ENCODE measurements at places on chromosomes 4 and X. TPM values are rescaled to one million over a fixed set of nuclear protein-coding genes. Genes with fewer than 3 reads are reported as not detected.

The MAGEA11 gene
- total RNA-seq, result not detected

The FAM241A gene
- 3.4 TPM for total RNA-seq

The PCYT1B gene
- 0.06 TPM for total RNA-seq

The CRMP1 gene
- not detected for total RNA-seq

The SCOC gene
- 13.5 TPM for total RNA-seq

The SPIN2B gene
- 12.7 TPM for total RNA-seq

The RPS6KA6 gene
- not detected for total RNA-seq

The CCKAR gene
- not detected for total RNA-seq

The MAOA gene
- total RNA-seq, result 0.55 TPM

The SPIN4 gene
- total RNA-seq, result 3.0 TPM

The FAM236B gene
- total RNA-seq, result not detected

The CLDN22 gene
- total RNA-seq, result not detected

The USP53 gene
- total RNA-seq, result 21.4 TPM

The PDE6B gene
- 18.4 TPM for total RNA-seq

The BST1 gene
- not detected for total RNA-seq

The SGMS2 gene
- not detected for total RNA-seq

The CD40LG gene
- total RNA-seq, result 38.4 TPM

The TCP11X2 gene
- not detected for total RNA-seq

The CT45A2 gene
- not detected for total RNA-seq

The ARX gene
- not detected for total RNA-seq

The VCX3B gene
- total RNA-seq, result not detected

The PAGE1 gene
- not detected for total RNA-seq

The GRIA2 gene
- total RNA-seq, result not detected

The FGFBP2 gene
- 14.1 TPM for total RNA-seq

The ATOH1 gene
- total RNA-seq, result not detected

The SH3RF1 gene
- 0.23 TPM for total RNA-seq

The IGSF1 gene
- total RNA-seq, result not detected

The MOB1B gene
- total RNA-seq, result 10.9 TPM

The IBSP gene
- not detected for total RNA-seq

The PPAT gene
- 11.6 TPM for total RNA-seq

The RFC1 gene
- total RNA-seq, result 77.4 TPM

The SLC6A14 gene
- 0.09 TPM for total RNA-seq

The FAM9C gene
- total RNA-seq, result not detected

The KLB gene
- not detected for total RNA-seq

The SETD7 gene
- 6.5 TPM for total RNA-seq

The HSD17B13 gene
- 0.60 TPM for total RNA-seq

The TMPRSS11D gene
- not detected for total RNA-seq

The PCDH11X gene
- total RNA-seq, result not detected

The NPFFR2 gene
- total RNA-seq, result not detected

The OTOP1 gene
- not detected for total RNA-seq

The NLGN3 gene
- total RNA-seq, result 3.2 TPM

The POLN gene
- total RNA-seq, result 3.7 TPM

The AFP gene
- 1.6 TPM for total RNA-seq

The EGFL6 gene
- 0.09 TPM for total RNA-seq

The OPHN1 gene
- total RNA-seq, result 0.15 TPM

All from T-cell (primary cell).